Activated T-cell treated with anti-CD3 and anti-CD28 coated beads for 1 hour (primary cell): ENCODE measurements at places on chromosomes 2 and 18.

DNA sequence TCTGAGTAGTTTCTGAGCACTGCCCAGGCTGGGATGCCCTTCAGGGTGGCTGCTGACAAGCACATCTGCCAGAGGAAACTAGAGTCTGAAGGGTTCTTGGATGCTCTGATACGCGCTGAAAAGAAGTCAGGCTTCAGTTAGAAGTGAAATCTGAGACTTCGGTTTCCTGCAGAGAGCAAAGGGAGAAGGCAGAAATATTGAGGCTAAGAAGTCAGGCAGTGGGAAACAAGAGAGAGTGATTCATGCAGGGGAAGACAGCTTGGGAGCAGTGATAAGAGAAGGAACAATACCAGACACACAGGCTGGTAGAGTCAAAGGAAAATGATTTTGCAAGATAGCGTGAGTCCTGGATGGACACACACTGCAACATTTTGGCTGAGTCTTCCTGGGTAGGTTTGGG is 51.0 kb upstream of the BOD1L2 start:
- DNase-seq, result no peak

DNA sequence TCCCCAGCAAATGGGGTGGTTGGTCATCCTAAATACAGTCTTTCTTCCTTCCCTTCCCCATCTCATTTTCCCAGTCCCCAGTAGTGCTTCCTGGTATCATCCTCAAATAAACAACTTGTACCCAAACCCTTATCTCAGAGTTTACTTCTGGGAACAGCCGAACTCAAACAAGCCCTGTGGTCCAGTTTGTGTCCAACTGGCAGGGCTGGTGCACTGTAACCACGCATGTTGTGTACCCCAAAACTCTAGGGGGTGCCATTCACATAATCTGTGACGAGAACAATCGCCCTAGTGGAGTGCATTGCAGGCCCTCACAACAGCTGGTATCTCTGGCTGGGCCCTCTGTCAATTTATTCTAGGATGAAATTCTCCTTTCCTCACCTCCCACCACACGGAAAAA is 366.2 kb downstream of the TNS1 start:
- no peak for DNase-seq

DNA sequence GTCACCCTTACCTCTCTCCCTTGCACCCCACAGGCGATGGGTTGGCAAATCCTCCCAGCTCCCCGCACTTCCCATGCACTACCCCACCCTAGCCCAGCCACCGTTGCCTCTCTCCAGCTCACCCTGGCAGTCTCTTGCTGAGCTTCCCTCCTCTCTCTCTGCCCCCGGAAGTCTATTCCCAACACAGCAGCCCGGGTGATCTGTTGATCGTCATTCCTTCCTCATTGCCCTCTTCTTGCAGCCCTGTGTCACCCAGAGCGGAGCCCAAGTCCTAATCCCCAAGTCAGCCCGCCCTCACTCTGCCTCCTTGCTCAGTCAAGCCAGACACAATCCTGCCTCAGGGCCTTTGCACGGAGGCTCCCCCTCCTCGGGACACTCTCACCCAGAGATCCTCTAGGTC is 55.2 kb downstream of the CIB4 start:
- DNase-seq, result no peak

DNA sequence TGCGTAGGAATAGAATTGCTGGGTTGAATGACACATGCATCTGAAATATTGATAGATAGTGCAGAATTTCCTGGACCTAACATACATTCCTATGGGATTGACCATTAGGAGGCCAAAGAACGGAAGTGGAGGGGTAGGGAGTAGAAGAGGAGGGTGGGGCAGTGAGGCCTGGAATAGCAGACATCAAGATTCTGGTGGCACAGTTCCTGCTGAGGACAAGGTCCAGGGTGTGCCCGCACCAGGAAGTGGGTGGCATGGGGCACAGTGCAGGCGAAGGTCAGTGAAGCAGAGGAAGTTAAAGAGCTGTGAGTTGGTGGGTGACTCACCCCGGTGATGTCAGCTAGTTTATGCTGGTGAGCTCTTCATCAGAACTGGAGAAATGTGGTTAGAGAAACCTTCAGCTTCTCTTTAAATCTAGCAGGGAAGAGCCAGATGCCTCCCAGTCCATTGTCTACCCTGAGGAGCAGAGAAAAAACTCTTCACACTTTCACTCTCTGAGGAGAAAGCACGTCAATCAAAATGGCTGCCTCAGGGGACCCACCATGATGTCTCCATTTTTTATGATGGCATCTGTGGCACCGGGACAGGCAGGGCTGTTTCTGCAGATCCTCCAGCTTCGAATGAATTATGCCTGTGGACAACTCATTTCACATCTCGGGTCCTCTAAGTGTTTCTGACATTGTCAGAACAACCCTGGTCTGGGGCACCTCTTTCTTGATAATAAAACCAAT is 55.9 kb upstream of the CTLA4 start:
- DNase-seq, result peak; percentile 36

DNA sequence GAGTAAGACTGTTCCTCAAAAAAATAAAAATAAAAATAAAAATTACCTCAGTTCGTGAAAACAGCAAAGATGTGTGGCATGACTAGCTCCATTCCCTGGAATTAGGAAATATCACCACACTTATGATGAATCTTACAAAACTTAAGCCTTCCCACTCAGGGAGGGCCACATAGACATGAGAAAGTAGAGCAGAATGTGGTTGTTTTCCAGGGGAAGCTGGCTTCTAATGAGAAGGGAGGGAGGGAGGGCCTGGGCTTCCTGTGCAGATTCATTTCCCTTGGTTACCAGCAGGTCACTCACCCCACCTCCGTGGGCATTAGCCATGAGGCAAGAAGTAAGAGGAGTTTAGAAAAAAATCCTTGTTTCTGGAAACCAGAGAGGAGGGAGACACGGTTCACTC is 95.9 kb upstream of the RMDN2 start:
- no peak for DNase-seq
